ENCODE measurements at places on chromosomes 1 and 21.

DNA sequence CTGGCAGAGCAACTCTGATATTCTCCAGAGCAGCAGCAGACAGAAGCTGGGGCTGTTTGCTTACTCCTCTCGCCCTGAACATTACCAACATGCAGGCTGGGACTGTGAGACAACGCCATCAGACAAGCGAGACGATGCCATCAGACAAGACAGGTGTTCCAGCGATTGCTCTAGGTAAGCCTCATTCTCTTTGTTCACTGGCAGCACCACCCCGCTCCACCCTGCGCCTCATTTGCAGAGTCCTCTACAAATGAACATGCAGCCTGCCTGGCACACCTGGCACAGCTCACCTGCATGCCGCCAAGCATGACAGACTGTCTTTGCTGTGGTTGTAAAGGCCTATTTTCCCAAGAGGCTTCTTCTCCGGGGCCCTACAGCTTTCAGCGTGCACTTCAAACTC is 346.2 kb downstream of the SMYD3 start:
- DNase-seq, result no peak

DNA sequence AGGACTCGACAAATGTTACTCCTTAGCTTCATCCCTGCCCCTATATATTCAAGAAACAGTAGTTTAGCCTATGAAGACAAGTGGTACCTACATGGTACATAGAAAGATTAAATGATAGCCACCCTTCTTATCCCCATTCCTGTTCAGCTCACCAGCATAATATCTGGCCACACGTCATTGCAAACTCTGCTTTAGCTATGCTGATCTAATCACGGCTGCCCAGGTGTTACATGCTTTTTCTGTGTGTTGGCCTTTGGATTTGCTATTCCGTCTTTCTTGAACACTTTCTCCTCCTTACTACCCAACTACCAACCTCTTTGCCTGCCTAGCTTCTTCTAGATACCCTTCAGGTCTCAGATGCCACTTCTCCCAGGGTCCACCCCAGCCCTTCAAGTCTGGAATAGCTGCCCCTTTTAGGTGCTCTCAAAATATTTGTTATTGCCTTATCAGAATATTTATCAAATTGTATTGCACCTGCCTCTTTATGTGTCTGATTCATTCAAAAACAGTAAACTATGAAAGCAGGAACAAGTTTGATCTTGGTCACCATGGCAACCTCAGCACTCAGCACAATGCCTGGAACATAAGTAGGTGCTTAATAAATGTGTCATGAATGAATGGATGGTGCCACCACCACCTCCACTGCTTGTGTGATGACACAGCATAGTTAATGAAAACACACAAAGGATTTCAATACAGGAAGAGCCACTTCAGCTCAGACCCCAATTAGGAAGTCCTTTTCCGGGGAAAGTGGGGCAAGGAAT is 11.4 kb upstream of the DNASE2B start:
- DNase-seq, result peak; percentile 37

DNA sequence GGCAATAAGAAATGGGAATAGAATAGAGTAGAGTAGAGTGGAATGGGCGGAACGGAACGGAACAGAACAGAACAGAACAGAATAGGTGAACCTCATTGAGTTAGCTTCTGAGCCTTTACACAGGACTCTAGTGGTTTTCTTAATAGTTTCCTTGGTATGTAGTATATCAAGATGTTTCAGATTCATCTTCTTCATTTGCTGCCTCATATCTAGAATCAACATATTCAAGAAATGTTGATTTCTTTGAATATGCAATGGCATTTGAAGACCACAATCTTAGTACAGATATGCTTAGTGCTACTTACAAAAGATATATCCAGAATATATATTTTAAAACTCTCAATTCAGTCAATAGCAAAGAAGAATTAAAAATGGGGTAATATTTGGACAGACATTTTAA is 133.8 kb downstream of the TSEN15 start:
- DNase-seq, result no peak

DNA sequence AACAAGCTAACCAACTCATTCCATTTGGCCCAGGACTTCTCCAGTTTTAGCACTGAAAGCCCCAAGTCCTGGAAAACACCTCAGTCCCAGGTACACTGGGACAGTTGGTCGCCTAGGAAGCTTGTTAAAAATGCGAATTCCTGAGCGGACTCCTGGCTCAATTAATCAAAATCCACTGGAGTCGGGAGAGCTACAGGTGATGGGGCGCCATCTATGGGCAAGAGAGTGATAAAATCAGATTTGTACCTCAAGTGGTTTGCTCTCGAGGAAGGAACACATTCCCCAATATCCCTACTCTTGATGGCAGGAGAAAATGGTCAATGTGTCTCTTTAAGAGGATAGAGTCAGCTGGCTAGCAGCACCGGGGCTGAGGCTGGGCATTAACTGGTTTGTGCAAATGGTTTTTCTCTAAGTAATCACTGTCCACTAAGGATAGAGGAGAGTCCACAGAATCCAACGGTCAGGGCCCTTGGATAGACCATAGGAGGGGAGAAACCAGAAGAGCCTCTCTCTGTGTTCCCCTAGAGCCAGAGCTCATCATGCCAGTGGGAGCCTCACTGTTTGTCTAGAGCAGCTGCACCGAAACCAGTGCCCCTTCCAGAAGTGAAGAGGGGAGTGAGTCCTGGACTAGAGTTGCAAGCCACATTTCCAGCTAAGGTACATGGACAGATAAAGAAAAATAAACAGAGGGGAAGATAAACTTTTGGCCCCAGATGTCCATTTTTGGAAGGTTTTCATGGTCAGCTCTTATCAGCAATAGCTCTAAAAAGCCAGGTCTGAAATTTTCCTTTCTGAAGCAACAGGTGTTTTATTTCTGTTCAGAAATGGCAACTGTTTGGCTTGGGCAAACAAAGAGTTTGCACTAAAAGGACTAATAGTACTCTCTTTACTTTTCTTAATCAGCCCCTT is 148.5 kb downstream of the TENT5C start:
- peak; percentile 46 for DNase-seq

DNA sequence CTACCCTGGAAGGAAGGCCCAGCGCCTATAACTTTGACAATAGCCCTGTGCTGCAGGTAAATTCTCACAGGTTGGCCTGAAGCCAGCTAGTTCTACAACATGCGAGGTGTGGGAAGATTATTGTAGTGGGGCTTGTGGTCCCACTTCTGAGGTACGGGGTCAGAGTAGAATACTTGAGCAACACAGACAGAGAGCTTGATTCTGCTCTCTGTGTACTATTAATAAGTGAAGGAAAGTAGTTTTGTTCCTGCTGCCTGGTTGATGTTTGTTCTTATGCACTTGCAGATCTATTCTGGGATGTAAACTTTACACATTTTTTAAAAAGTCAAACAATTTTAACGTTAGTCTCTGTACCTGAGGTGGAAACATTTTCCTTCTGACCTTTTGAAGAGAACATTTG is 80.4 kb downstream of the LAMC1 start:
- DNase-seq, result no peak

- DNase-seq, result no peak
These were observed 23.2 kb upstream of the BECN2 start for GRCh38 chr1:241934201-241934848.
